ENCODE measurements at places on chromosomes 1 and 21.

GRCh38 chr21:39265603-39266002 lies 47.8 kb downstream of the BRWD1 start:
- DNase-seq: no peak

GRCh38 chr1:42777852-42778251 lies 6.9 kb upstream of the TMEM269 start:
- no peak for DNase-seq

- no peak for DNase-seq
Measured at GRCh38 chr1:4301007-4301406, 353.4 kb upstream of the AJAP1 start.

GRCh38 chr1:15700508-15700907 lies 16.4 kb downstream of the PLEKHM2 start:
- DNase-seq: no peak

GRCh38 chr1:20076710-20077461 lies 6.9 kb downstream of the PLA2G5 start:
- DNase-seq: no peak

DNA sequence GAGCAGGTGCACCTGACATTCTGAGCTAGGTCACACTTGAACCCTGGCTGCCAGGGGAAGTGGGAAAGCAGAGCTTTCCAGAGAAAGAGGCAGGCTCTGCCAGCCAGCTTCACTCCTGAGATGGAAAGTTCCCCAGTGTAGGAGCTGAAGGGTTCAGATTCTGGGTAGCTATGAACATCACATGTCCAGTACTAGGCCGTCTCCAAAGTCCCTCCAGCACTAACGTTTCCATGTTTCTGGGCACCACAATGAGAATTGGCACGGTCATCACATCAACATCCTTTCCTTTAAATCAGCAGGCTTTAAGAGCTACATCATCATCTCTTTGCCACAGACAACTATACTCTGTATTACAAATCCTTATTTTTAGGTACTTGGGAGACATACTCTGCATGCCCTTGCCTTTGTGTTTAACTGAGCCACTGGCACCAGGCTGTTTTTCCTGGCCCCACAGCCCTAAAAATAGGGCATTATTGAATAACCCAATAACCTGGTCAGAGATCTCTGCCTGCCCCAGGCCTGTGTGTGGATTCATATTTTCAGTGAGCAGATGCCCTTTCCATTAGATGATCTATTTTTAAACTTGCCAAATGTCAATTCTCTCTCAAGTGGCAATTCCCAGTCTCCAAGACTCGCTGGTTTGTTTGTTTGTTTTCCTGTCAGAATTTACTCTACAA lies 35.4 kb upstream of the USP24 start:
- DNase-seq: no peak

All from SIG-M5 (cell line).